Stimulated activated CD4-positive, alpha-beta T cell treated with anti-CD3 and anti-CD28 coated beads, Interleukin-1b, Interleukin-23, amount 100 ng/mL, for 1 hour (primary cell): ENCODE measurements at places on chromosomes 3 and 15.

DNA sequence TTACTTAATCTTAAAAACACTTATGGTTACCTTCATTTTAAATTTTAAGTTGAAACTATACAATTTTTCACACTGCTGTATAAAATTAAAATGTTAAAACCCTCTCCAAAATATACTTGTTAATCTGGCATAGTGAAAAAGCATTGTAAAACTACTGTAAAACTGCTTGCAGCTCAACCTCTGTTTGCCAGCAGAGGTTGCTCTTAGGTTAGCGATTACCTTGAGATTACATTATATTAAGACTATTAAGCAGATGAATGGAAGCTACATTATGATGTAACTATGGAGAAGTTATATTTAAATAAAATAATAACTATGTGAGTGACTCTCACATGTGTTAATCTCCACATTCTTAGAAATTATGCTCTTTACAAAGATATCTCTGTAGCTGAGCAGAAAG lies 143.6 kb upstream of the SLITRK3 start:
- DNase-seq, result no peak

GRCh38 chr15:23877502-23878412 lies 190.7 kb upstream of the NDN start:
- no peak for DNase-seq

- DNase-seq, result no peak
Measured at GRCh38 chr15:56883088-56883487, 35.4 kb upstream of the TCF12 start.

GRCh38 chr3:195548987-195549386 lies 5.9 kb upstream of the PPP1R2 start:
- no peak for DNase-seq

- no peak for DNase-seq
Measured at GRCh38 chr3:60931452-60931851, 319.8 kb downstream of the FHIT start.

GRCh38 chr3:102979682-102980354 lies 545.0 kb downstream of the ZPLD1 start:
- no peak for DNase-seq

DNA sequence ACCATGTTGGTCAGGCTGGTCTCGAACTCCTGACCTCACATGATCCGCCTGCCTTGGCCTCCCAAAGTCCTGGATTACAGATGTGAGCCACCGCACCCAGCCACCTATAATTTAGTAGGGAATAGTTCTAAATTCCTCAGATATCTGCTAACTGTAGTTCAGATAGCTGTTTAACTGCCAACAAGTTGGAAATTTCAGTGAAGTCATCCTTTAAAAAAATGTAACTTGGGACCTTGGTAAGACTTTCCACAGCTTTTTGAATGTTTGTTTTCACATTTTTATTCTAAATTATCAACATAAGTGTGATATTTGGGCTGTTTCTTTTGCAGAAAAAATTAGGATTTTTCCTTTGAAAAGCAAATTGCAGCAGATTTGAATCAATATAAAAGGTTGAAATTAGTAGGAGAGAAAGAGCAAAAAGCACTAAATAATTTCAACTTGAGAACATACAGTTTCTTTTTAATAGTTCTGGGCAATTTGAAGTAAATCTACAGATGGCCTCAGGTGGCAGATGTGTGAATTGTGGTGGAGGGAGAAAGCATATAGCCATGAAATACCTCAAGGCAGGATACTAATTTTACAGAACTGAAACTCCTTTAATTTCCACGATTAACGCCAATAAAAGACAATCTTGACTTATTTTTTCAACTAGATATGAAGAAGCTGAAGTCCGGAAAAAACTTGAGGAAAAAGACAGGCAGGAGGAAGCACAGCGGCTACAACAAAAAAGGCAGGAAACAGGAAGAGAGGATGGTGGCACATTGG lies 34.3 kb downstream of the USP8 start:
- DNase-seq, result no peak

DNA sequence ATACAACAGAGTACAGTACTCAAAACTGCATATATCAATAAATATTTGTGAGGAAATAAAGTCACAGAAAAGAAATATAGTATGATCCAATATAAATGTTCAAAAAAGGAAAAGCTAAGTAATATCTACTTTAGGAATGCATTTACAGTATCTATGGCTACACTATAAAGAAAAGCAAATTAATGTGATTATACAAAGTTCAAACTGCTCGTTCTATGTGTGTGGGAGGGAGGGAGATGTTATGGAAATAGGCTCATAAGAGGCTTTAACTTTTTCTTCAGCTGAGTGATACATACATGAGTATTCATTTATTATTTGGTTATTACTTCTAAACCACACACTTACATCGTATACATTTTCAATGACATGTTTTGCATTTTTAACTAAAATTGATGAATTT lies 377.7 kb upstream of the AGTR1 start:
- no peak for DNase-seq

GRCh38 chr3:11275926-11276325 lies 3.7 kb downstream of the ATG7 start:
- no peak for DNase-seq

- DNase-seq, result no peak
Measured at GRCh38 chr3:72099326-72100079, 314.6 kb upstream of the PROK2 start.

DNA sequence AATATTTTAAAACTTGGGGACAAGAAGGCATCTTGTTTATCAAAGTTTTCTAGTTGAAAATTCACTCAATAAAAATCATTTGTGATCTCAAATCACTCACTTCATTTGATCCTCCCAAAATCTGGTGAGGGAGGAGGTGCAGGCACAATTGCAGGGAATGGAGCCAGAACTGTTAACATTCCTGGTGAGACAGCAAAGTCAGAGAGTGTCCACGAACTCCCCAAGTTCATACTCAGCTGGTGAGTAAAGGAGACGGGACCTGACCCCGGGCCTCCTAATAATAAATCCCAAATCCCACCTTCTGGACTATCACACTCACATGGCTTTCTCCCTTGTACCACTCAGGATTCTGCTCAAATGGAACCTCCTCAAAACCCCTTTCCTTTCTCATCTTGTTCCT lies 252.3 kb upstream of the LRTM1 start:
- no peak for DNase-seq

- DNase-seq, result no peak
Measured at GRCh38 chr3:108538083-108538482, 27.7 kb upstream of the MYH15 start.

GRCh38 chr3:99066863-99067262 lies 165.4 kb upstream of the DCBLD2 start:
- DNase-seq, result no peak

DNA sequence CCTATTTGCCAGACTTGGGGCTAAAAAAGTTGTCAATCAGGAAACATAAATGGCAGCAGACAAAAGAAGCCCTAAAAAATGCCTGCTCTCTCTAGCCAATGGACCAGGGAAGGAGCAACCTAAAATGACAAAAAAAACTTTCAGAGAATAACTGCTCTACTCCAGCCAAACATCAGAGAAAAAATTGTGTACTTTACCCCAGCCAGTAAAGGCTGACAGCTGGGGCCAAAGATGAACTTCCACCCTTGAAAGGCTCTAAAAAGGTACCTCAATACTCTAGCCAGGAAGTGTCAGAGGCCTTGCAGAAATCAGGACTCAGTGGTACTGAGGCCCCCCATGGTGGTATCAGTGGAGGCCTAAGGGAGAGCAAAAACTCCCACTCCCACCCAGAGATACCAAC lies 18.4 kb downstream of the C3orf70 start:
- DNase-seq, result no peak

DNA sequence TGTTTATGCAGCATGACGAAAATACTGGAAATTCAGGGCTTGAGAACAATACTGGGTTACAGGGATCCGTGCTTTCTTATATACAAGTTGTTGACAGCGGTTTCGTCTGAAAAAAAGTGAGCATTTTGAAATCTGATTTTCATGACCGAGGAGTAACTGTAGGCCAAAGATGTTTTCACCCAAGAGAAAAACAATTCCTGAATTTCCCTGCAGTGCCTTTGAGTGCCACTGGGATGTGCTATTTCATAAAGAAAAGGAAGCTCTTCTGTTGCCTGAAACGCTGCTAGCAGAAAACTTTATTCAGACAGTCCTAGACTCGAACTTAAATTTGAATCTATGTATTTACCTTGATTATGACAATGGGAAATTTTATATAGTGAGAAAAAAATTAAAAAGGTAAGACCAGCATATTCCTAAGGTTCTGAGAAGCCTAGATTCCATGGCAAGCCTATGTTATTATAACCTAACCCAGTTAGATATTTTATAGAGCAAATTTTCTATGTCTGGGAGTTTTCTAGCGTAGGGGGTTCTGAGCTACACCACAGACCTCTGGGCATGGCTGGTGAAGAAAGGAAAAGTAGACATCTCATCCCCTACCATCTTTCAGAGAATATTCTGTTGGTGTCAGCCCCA lies 30.2 kb downstream of the KCNAB1 start:
- DNase-seq, result no peak

DNA sequence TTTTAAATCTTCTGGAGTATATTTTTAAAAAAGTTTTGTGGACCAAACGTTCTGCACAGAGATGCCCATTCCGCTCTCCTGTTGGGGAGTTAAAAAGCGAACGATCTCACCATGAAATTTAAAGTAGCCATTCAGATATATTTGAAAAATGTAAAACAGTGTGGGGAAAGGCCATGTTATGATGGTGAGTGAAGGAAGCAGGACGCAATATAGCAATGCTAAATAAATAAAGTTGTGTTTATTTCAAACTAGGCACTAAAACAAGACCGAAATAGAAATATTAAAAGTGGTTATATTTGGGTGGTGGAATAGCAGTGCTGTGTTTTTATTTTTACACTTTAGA lies 327 bp upstream of the CCDC13 start:
- DNase-seq, result no peak

DNA sequence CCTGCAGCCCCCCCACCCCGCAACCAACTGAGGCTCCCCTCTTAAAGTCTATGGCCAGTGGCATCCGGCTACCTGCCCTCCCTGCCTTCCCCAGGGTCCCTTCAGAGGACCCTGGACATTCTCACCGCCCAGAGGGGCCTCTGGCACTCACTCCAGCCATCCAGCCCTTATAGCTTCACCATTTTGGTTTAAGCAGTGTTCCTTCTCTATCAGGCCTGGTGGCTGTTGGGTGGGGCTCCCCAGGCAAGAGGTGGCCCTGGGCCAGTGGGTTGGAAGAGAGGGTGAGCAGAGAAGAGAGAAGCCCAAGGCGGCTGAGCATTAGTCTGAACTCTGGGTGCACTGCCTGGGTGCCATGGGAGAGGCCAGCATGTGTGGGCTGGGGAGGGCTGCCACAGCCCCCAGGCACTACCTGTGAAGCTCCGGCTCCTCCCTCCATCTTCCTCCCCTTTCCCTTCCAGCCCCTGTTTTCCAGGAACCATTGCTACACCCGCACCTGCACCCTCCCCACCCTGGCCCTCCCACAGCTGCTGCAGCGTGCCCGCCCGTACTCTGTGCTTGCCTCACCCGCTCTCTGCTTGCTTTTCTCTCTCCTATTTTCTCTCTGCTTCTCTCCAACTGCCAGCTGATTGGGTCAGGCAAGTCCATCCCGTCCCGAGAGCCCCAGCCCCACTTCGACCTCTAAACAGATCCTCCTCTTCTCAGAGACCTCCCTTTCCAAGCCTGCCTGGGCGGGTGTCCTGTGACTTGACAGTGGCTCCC lies 168.2 kb downstream of the TBC1D2B start:
- no peak for DNase-seq

DNA sequence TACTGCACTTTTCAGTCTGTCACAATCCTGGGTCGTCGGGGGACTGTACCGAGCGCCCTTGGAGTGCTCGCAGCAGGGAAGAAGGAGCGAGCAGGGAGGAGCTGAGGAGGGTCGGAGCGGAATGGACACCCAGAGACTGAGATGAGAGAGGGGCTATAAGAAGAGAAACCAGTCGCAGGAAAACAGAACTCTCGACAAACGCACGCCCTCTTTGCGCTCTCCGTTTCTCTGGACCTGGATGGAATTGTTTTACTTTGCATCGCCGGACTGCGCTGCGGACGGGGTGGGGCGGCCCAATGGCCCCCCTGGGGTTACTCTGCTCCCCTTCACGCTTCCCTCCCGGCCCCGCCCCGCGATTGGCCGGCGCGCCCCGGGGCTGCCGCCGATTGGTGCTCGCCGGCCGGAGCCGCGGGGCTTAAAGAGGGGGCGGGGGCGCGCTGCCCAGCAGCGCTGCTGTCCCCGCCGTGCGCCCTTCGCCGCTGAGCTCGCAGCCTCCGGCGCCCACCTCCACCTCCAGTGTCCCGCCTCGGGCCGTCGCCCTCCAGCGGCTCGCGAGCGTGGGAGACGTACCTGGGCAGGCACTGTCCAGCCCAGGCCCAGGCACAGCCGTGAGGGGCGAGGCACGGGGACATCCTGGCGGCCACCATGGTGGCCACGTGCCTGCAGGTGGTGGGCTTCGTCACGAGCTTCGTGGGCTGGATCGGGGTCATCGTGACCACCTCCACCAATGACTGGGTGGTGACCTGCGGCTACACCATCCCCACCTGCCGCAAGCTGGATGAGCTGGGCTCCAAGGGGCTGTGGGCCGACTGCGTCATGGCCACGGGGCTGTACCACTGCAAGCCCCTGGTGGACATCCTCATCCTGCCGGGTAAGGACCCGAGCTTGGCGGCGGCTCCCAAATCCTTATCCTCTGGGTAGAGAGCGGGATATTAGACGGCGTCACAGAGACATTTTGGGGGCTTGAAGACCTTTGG lies at the start of gene CLDN11:
TSS of gene CLDN11 (plus strand) at position 447 of the 977 bp plus-strand sequence. CDS start at position 646, 199 bp downstream.
- no peak for DNase-seq

DNA sequence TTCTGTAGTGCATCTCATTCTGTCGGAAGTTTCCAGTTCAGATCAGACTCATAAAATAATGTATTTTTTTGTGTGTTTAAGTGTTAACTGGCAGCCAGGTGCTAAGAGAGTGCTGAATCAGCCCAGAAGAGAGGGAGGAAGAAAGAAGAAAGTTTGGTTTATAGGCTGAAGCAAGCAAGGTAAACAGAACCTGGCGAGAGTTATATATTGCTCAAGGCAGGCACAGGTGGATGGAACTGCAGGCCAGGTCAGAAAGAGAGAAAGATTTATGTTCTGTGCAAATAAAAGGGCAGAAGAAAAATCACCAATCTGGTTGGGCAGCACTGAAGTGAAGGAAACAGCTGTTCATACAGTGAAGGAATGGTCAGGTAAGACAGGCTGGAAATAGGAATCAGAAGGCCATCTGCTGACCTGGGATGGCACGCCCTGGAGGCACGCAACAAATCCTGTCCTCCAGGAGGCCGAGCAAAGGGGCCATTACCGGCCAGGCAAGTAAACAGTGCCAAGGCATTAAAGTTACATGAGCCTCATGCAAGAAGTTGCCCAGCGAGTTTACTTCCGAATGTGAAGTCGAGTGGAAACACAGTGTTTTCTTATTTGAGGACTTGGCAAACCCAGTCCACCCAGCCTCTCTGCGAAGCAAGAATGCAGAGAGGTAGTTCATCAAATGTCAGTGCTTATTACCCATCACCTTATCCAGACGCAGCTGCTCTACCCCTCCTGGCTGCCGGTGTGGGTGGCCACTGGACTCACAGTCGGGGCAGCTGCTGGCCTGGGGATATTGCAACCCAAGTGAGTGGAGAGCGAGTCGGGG lies 309.8 kb downstream of the VPS13C start:
- no peak for DNase-seq

DNA sequence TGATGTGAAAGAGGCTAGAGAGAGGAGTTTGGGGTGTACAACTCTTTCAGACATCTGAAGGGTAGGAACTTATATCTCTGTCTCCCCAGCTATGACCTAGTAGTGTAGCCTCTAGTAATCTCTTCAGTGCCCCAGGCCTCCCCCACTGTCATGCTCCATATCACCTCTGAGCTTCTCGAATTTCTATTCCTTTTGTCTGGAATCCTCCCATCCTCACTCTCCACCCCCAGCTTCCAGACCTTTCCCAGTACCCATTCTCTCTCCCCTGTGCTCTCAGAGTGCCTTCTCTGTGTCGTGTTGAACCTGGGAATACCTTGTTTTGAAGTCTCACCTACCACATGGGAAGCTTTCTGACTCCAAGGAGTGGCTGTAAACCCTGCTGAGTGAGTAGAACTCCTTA lies 3.6 kb upstream of the RBPMS2 start:
- no peak for DNase-seq
